HT-29 (cell line): ENCODE measurements at places on chromosomes 16 and 17.

GRCh38 chr16:56708525-56709442, 21.1 kb upstream of the NUP93 start:
- no peak for DNase-seq

- no peak for DNase-seq
Observed at GRCh38 chr17:75681289-75681688, 14.2 kb downstream of the SAP30BP start.

- DNase-seq = no peak
Observed at GRCh38 chr16:27980076-27980775, 83.3 kb downstream of the GSG1L start.

DNA sequence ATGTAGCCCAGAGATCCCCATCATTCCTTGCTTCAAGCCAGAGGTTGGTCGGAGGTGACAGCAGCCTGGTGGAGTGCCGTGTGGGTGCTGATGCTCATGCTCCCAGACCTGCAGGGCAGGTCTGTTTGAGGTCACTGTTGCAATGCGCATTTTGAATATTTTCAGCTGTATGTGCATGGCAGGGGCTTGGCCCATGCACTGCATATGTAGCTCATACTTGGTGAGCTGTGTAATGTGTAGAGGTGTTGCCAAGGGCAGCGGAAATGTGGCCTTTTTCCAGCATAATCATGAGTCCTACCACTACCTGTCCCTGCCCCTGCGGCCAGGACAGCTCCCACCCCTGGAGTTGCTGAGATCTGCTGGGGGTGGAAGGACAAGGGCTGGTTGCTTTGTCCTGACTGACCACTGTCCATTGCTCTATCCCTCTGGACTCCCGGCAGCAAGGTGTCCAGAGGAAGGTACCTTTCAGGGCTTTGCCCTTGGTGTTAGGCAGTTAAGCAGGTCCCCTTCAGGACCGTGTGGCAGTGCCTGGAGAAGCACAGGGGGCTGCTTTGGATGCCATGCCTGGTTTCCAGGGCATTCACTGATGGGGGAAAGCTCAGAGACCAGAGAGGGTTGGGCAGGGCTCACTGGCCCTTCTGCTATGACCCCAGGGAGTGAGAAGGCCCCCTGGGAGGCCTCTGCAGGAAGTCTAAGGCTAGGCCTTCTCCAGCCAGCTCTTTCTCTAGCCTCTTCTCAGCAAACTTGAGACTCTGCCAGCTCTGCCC, 215.2 kb downstream of the NTN1 start:
- DNase-seq = no peak

DNA sequence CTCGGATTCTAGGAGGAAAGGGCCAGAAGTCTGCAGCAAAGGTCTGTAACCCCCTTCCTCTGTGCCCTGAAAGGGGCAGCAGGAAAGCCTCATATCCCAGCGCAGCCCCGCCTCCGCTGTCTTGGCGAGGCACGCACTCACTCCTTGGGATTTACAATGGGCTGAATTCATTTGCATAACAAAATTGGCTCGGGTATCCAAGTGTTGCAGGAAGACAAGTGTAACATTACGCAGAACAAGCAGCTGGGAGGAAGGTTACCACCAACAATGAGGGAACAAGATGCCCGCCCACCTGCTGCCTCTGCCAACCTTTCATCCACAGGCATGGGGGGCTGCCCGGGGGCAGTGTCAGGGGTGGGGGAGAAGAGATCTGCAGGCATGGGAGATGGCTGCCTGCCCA, 130.4 kb downstream of the MRM1 start:
- no peak for DNase-seq

DNA sequence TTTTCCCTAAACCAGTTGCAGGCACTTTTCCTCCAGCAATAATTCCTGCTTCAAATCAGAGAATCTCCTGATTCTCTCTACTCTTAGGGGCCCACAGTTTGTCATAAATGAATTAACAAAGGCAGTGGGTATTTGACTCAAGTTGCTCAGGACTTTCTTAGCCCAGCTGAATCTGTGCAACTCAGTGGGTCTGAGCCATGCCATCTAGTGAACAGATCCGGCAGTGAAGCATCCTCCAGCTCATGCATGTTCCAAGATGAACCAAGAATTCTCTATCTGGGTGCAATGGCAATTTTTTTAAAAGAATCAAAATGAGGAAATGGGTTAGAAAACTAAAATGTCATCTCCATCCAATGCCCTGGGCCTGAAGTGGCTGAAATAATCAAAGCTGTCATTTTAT, 575.2 kb upstream of the CDH11 start:
- DNase-seq = no peak

GRCh38 chr17:17398188-17398942, 78.4 kb upstream of the MED9 start:
- DNase-seq = no peak

DNA sequence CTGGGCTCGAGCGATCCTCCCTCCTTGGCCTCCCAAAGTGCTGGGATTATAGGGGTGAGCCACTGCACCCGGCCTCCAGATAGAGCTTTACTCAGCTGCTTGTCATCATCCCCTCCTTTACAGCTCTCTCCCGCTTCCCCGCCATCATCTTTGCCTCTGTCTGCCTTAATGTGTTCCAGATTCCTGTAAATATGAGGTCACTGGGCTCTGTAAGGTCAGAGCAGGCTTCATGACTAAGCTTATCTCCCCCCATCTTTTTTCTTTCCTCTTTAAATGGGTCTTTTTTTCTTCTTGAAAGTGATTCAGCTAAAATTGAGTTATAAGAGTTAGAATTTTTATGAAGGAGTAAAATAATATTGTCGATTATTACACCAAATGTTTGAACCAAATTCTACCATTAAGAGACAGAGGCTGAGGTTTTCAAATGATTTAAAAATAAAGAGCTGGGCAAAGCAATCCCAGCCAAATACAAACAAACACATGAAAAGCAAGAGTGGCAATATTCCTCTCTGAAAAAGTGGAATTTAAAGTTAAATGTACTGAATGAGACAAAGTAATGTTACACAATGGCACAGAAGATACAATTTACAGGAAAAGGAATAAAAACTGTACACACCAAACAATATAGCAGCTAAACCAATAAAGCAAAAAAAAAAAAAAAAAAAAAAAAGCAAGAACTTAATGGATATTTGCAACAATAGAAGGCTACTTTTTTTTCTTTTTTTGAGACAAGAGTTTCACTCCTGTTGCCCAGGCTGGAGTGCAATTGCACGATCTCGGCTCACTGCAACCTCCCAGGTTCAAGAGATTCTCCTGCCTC, 62.1 kb downstream of the CRISPLD2 start:
- no peak for DNase-seq

DNA sequence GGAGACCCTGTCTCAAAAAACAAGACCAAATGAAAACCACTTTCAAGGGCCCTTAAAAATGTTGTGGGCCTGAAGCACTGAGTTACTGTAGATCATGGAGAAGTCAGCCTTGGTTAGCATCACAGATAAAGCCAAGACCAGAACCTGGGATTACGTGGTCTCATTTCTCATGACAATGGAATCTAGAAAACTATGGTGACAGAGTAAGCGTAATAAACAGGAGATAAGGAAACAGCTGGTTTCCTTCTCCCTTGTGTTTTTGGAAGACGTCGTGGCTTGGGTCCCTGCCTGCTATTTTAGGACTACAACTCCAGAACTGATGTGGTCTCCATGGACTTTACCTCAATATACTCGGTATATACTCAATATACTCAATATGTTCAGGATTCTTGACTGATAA, 180.7 kb upstream of the ZFHX3 start:
- no peak for DNase-seq

DNA sequence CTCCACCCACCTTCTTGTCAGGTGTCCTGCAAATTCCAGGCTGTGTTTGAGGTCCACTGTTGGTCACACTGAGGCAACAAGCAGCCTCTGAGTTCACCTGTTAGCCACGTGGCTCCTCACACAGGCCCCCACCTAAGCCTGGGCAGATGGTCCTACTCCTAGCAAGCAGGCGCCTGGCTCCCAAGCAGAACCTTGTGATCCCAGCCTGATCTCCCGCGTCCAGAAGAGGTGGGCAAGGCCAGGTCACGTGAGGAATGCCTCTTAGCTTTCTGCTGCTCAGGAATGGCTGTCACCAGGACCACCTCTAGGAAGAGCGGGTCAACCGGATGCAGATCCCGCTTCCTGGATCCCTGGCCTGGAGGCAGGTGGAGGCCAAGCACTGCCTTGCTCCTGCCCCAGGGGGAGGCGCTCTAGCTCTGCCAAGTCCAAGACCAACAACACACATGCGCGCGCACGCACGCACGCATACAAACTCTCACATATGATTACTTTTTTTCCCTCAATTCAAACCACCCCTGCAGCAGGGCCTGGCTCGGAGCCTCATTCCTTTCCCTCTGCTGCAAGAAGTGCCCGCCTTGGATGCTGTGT, 9.5 kb downstream of the CYB561 start:
- no peak for DNase-seq

GRCh38 chr16:52785653-52786052, 238.7 kb upstream of the TOX3 start:
- DNase-seq = no peak

DNA sequence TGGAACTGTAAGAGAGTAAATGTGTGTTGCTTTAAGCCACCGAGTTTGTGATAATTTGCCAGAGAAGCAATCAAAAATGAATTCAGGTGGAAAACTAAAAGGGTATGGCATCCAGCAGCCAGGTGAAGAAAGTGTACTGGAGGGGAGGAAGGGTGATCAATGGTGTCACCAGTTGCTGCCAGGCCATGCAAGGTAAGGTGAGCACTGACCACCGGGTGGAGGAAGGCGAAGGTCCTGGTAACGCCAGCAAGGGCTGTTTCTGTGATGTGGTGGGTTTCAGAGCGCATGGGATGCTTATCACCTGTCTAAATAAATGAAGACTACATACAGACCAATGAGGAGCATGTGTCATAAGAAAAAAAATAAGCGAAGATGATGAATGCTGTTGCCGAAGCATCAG, 6.9 kb downstream of the FA2H start:
- DNase-seq = no peak

GRCh38 chr17:8053600-8053999, 14.7 kb downstream of the ALOX15B start:
- no peak for DNase-seq

DNA sequence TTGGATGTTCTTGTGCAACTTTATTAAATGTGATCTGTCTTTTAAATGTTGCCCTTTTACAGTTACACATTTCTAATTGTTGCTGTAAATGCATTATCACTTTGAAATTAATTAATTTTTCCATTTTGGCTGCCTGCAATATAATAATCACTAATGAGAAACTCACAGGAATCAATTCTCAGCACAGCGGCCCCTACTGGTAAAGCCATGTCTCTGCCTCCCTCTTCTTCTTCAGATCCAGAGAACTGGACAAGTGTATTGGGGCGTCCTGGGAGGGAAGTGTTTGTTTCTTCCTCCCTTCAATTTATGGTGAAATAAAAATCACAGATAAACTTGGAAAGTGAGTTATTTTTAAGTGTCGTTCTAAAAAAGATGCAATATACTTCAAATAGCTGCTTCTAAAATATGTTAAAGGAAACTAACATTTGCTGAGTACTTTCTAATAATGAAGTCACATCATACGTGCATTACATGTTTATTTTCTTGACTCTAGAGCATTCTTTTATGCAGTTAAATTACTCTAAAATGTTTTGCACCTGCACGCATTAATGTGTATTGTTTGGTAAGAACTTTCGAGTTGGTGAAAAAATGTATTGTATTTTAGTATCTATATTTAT, 338.0 kb downstream of the WWOX start:
- peak; percentile 61 for DNase-seq

DNA sequence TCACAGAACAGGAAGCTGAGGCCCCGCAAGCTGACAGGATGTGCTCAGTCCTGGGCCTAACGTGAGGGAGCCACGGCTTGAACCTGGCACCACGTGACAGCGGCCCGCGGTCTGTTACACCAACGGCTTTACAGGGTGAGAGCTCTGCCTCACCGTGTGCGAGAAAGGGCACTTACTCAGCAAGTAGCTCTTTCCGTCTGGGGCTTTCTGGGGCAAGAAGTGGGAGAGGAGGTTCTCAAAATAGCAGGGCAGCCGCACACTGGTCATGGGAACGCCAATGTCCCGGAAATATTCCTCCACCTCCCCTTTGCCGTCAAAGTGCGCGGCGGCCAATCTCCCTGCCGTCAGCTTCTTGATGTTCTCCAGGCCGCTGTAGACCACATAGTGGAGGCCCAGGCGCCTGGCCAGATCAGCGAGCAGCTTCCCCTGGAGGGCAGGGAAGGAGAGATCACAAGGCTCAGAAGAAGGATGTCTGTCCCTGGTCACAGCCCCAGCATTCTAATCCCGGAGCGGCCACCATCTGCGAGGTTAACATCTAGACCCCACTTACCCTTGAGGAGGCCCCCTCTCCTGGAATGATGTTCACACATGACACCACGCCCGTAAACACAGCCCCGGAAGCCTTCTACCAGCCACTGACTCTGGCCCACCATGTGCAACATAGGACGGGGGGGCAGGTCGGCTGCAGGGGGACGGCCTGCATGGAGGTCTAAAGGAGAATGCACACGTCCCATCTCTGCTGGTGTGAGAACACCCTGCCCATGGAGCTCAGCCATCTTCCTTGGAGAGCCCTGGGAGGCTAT, 8.2 kb downstream of the NMRAL1 start:
- DNase-seq = no peak

DNA sequence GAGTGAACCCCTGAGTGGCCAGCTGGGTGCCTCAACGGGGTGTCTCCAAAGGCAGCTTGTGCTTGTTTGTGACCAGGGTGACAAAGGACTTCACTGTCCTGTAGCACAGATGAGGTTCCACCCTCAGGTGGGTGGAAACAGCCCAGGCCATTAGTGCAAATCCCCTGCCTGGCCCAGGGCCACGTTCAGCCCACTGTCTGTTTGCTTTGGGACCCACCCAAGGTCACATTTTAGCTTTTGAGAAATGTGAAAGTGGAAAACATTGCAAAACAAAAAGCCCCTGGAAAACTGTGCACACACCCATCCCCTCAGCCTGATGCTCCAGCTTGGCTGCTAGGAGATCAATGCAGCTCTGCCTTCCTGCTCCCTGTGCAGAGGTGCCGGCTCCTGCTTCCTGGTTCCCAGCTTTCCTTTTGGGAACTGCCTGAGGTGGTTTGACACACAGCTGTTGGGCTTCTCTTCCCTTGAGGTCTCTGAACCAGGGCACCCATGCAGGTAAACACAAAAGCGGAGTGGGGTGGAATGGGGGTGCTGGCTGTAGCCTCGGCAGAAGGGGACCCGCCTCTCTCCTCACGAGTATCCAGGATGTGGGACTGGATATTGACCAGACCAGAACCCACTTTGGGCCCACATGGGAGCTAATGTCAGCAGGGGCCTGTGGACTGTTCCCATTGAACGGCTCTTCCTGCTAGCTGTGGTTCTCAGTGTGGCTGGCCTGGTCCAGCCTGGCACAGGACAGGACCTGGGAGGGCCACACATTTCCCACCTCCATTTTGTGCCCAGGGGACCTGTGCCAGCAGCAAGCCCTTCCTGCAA, 7.9 kb upstream of the SPHK1 start:
- DNase-seq = no peak

DNA sequence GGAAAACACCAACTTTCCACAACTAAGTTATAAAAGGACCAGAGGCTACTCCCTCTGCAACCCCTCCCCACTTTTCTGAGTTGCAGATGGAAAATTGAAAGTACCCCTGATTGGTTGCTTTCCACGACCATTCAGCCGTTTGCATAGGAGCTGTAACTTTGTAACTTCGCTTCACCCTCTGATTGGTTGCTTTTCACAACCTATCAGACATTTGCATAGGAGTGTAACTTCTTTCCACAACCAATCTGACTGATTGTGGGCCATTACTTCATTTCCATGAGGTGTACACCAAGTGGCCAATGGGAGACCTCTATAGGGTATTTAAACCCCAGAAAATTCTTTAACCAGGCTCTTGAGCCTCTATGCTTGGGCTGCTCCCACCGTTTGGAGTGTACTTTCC, 644.1 kb downstream of the WWOX start:
- no peak for DNase-seq
